ENCODE measurements at places on chromosomes 4 and X.

GRCh38 chrX:140034916-140035315, 69.6 kb upstream of the CXorf66 start:
- DNase-seq = no peak

GRCh38 chrX:50770702-50771101, 43.3 kb downstream of the SHROOM4 start:
- no peak for DNase-seq

DNA sequence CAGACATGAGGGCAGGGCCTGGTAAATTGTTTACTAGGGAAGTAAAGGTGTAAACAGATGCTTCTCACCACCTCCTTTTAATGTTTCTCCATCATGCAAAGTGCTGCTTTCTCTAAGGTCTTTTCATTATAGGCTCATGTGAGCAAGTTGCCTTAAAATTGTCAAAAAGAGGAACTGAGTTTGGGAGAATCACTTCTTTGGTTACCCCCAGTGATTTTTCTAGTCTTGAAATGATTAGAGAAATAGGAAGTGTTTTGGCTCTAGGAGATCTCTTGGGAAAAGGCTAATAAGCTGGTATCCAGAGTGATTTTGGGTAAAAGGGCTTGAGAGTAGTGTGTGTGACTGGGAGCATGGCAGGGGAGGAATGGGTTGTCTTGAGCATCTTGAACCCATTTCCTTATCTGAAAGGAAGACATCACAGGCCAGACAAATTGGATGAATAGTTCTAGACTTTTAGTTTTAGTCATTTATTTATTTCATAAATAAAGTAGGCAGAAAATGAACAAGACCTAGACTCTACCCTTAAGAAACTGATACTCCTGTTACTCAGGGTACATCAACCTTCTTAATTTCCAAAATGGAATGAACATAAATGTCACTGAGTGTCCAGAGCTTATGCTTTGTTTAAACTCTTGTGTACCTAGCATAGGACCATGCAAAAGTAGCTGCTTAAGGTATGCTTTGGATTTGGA, 14.2 kb downstream of the GRPR start:
- no peak for DNase-seq

DNA sequence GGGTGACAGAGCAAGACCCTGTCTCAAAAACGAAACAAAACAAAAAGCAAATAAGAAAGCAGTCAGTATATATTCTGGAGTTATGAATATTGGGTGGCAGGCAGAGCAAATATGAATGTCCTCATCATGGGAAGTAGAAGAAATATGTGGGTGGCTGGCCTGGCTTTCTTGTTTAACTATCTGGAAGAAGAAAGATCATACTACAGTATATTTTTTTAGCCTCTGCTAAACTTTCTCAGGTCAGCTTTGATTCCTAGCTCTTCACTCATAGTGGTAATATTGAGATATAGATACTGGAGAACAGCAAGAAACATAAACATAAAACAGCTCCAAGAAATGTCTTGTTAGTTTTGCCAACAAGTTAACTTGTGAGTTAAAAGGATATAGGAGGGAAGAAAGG, 192.5 kb downstream of the SOWAHB start:
- DNase-seq = no peak

DNA sequence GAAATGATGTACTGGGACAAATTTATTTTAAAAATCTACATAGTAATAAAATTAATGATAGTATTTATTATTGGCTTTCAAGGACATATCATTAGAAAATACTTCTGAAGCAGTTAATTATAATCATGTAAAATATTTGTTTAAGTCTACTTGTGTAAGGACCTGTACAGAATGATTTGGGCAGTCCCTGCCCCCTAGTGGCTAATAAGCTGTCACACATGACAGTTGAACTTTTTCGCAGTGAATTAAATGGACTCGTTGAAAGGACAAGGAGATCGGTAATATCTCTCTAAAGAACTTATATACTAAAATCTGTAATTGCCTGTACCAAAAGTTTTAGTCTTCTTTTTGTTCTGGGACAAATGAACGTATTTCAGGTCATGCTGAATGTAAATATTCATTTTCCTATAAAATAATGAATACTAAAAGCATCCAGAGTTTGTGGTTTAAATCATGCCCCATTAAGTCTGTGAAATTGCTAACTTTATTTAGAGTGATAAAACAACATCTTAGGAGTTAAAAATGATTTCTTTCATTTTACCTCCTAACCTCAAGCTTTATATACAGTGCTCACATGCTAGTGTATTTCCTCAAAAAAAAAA, 13.6 kb downstream of the EXOC1 start:
- peak; percentile 42 for DNase-seq

GRCh38 chrX:153968754-153969124, 2.9 kb downstream of the HCFC1 start:
- no peak for DNase-seq

GRCh38 chr4:41287005-41287404, 30.3 kb downstream of the UCHL1 start:
- DNase-seq = peak; percentile 1

DNA sequence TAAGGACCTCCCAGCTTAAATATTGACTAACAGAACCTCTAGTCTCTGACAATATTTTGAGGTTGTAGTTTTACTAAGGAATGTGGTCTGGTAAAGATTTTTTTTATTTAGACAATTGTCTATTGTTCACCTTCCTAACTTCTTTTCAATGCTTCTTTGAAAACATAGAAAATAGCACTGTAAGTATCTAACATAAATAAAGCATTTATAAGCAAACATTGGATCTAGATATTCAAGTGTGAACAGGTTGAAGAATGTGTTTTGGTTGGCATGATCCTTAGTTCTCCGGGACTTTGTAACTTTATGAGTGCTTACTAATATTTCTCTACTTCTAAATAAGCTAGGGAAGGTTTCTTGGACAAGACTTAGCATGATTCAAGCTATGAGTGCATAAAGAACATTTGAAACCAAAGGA, 285.4 kb upstream of the ARSJ start:
- no peak for DNase-seq

DNA sequence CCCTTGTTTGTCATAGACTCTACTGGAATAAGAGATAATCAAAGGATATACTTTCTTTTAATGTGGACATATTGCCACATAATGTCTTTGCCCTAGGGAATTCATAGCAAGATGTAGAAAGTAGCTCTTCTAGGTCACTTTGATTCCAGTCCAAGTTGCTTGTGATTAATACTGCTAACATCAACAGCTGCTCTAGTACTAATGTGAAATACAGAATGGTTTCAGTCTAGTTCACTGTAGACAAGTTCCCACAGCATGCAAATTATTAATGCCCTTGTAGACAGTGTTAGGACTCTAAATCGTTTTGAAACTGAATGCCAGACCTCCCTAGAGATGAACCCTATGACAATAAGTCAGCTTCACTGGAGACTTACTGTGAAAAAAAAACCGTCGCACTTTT, 494.6 kb upstream of the ATOH1 start:
- no peak for DNase-seq

DNA sequence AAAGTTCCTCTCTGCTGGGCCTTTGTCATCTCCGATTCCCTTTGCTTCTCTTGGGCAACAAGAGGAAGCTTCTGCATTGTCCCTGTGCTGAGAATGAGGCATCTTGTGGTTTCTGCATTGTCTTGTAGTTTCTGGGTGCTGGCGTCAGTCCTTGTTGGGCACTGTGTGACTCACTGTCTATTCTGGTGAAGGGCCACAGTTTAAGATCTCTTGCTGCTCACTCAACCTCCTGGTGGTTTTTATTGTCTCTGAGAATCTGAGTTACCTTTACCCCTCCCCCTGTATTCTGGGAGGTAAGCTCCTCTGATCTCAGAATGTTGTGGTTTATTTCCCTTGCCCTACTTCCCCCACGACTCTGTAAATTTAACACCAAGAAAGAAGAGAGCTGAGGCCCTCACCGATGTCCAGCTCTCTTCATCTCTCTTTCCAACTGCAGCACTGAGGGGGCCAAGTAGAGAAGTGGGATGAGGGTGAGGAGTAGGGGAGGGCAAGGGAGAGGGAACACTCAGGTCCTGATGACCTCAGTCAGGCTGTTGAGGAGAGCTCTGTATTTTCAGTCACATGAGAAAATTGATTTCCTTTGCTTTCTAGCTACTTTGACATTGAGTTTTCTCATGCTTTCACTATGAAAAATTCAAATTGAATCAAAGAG, 441.6 kb upstream of the PITX2 start:
- DNase-seq = no peak

GRCh38 chrX:40784516-40785151, 49.3 kb upstream of the MED14 start:
- no peak for DNase-seq

DNA sequence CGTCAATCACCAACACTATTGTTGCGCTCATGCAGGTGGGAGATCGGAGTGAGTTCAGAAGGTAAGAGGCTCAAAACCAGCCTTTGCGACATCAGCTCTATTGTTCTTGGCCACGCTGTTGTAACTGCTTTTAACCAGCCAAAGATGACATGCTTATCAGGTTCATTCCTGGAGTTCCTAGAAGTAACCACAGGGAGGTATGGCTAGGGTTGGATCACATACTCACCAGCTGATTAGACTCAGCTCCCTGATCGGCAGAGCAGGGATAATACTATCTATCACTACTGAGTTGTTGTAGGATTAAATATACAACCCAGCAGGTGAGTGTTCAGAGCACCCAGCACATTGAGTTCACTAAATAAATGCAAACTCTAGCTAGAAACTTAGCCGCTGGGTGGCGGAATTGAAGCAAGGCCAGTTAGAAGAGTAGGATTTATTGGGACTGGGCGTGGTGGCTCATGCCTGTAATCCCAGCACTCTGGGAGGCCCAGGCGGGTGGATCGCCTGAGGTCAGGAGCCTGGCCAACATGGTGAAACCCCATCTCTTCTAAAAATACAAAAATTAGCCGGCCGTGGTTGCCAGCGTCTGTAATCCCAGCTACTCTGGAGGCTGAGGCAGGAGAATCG, 12.4 kb downstream of the SLC34A2 start:
- no peak for DNase-seq

DNA sequence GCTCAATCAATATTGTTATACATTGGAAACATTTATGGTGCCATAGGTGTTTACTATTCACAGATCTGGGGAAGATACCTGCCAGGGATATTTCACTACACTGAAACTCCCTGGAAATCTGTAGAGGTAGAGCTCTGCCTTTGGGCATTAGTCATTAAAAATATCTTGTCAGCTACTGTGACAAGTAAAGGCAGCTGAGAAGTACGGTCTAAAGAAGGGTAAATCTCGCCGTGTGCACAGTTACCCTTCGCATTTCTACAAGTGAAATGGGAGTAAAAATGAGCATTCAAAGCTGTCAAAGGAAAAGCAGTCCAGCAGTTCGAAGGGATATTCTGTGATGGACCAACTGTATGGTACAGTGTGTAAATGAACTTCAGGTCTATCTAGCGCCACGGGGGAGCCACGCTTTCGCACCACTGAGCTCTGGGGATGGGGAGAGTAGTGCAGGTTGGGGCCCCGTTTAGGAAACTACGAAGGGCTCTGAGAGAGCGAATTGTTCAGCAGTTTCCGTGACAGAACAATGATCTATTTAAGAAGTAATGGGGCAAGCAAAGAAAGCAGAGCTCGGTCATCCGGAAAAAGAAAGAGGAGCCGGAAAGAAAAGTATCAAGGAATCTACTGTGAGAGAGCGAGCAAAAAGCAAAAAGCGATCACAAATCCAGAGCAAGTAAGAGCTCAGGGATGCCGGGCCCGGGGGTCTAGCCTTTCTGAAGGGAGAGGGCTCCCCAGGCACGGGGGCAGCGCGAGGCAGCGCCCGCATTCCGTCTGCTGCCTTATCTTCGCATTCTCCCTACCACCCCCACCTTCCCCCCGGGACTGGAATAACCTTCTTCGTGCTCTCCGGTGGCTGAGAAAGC, 646 bp downstream of the TIGD4 start:
- DNase-seq = no peak

GRCh38 chr4:19386786-19387185, 864.9 kb upstream of the SLIT2 start:
- no peak for DNase-seq

- no peak for DNase-seq
Measured at GRCh38 chr4:153418121-153418520, 48.0 kb upstream of the TMEM131L start.

GRCh38 chr4:48030470-48030869, 13.9 kb downstream of the NIPAL1 start:
- no peak for DNase-seq

DNA sequence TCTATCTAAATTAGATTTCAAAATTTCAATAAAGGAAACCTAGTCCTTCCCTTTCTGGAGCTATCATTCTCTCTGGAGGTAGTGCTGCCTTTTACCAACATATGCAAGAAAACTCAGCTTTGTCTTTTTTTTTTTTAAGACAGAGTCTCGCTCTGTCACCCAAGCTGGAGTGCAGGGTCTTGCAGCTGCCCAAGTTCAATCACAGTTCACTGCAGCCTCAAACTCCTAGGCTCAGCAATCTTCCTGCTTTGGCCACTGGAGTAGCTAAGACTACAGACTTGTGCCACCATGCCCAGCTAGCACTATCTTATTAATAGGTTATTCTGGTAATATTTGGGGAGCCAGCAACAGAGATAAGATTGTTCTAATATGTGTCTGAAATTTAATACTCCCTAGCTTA, 12.3 kb downstream of the AASDH start:
- DNase-seq = no peak

- no peak for DNase-seq
Measured at GRCh38 chrX:71168134-71168533, 23.5 kb downstream of the NLGN3 start.

DNA sequence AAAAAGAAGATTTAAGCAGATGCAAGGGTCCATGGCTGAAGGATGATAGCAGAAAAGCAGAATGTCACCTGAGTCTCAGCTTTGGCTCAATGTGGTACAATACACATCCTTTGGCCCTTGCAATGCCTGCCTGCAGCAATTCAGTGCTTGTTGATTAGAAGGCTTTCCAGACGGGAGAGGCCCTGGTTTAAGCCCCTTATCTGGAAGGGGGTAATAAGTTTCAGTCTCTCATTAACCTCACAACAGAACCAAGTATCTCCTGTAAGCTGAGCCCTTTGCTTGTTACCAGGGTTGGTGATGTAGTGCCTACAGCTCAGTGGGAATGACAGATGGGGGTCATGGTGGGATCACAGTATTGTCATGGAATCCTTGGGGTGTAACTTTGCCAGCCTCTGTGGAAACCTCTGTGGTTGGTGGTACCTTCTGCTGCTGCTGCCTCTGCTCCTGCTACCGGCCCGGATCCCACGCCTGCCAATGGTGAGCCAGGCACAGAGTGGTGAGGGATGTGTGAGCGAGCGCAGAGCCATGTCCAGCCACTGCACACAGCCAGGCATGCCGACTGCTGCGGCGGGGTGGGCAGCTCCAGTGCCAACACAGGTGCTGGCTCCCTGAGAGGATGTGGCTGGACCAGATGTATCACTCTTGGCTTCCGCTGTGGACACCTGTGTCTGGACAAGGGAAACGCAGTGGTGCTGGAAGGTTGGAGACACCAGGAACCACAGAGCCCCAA, 81.2 kb downstream of the ADRA2C start:
- DNase-seq = no peak

DNA sequence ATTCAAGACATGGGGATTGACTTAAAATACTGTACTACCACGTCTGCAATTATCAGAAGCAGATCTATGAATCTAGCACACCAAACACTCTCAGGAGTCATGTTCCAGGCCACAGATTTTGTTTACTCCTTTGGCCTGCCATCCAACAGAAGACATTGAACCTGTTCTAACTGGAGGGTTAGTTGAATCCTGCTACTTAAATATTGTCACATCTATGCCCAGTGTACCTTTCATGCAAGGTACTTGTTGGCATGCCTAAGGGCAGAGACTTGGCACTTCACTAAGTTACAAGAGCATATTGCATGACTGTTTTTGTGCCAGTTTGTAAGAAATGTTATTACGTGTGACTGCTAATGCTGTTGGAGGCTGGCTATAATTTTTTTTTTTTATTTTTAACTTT, 126.9 kb upstream of the BCOR start:
- DNase-seq = no peak
